ENCODE measurements at places on chromosomes 5 and 9.

- no peak for DNase-seq
Observed at GRCh38 chr9:119003882-119004617, 365.2 kb downstream of the BRINP1 start.

DNA sequence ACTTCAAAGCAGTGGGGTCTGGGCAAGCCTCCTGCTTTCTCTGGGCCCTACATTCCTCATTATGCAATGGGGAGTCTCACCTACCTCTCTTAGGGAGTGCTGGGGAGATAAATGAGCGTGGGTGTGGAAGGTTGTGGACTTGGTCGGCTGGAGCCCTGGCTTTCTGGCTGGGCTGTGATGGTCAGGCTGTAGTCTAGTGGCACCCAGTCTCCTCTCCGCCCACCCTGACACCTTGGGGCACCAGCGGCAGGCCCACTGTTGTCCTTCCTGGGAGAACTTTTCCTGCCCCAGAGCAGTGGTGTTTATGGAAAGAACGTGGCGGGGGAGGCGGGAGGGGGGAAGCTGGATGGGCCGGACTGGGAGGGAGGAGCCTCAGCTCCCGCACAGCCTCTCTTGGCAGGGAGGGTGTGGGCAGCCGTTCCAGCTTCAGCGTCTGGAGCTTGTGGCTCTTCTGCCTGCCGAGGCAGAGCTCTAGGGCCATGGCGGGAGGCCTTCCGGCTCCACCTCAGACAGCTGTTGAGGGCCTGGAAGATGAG lies 4.1 kb downstream of the PTGS1 start:
- no peak for DNase-seq

GRCh38 chr9:68577774-68578591 lies 37.3 kb upstream of the TMEM252 start:
- DNase-seq = no peak

DNA sequence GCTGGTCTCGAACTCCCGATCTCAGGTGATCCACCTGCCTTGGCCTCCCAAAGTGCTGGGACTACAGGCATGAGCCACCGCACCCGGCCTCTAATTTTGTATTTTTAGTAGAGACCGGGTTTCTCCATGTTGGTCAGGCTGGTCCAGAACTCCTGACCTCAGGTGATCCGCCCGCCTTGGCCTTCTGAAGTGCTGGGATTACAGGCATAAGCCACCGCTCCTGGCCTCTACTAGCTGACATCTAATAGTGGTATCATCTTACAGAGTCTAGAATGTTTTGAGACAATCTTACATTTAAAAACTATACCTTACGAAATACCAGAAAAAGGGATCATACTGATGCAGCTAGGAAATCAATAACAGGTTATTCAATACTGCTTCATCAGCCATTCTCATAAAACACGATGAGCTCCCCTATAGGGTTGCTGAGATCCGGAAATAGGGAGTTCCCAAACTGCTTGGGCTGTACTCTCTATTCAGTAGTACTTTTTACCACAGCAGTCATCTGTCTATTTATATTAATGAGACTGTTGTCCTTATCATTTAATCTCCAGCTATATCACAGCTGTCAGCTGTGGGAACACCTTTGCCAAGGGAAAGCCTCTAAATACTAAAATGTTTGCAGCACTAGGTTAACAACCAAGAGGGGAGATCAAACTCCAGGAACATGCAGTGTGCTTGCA lies 8.1 kb upstream of the UBE2D2 start:
- no peak for DNase-seq

GRCh38 chr9:112032743-112033142 lies 136.1 kb downstream of the UGCG start:
- no peak for DNase-seq

- no peak for DNase-seq
Observed at GRCh38 chr9:25936031-25936430, 257.8 kb upstream of the TUSC1 start.

DNA sequence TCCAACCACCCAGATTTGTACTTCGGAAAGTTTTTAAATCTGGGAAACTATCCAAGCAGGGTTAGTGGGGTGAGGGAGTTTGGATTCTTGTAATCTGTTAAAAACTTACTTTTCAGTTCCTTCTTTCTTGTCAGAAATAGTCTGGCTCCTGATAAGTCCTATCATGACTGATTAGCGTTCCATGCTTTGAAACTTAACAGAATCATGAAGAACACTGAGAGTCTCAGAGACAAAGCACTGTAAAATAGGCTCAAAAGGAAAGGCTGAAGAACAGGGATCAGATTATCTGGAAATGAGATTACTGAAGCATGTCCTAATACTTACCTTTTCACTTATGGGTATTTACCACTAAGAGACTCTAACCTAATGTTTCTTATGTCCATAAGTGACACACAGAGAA lies 242.5 kb downstream of the ARRDC3 start:
- no peak for DNase-seq

DNA sequence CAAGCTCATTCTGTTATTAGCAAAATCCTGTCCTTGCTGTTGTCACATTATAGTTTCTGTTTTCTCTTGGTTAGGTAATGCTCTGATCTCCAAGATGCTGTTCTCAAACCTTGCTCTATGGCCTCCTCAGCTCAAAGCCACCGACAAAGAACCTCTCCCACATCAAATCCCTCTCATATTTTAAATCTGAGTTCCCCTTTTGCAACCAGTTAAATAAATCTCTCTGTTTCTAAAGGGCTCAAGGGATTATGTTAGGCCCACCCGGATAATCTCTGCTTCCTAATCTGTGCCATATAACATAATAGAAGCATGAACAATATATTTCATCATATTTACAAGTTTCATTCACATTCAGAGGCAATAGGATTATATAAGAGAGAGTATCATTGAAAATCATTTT lies 286.0 kb downstream of the CYLC2 start:
- DNase-seq = no peak

- DNase-seq = no peak
Observed at GRCh38 chr5:72812488-72812887, 4.0 kb upstream of the TNPO1 start.

DNA sequence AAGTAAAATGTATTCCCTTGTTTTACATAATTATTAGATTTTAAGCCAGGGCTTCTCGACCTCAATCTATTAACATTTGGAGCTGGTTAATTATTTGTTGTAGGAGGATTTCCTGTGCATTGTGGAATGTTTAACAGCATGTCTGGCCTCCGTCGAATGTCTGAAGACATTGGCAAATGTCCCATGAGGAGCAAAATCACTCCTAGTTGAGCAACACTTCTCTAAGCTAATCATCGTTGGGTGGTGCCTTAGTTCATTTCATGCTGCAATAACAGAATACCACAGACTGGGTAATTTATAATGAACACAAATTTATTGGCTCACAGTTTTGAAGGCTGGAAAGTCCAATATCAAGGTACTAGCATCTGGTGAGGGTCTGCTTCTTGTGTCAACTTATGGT lies 13.4 kb upstream of the VPS13A start:
- no peak for DNase-seq

- DNase-seq = no peak
Observed at GRCh38 chr9:17075758-17076485, 58.9 kb upstream of the CNTLN start.

- no peak for DNase-seq
Observed at GRCh38 chr5:135269931-135270421, 129.1 kb downstream of the MACROH2A1 start.

GRCh38 chr5:87079219-87079618 lies 188.5 kb upstream of the RASA1 start:
- no peak for DNase-seq

DNA sequence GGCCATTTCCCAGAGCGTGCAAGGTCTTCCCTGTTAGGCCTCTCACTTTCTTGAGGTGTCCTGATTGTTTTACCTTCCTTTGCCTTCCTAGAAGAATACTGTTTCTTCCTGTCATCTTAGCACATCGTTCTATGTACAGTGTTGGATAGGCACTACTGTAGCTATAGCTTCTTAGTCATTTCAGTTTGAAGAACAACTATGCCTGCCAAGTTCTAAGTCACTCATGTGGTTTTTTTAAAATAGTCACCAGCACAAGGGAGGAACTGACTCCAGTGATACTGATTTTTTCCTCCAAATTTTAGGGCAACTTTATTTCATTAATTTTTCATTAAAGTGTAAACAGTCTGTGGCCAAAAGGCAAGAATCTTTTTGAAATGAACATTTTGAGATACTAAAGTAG lies 122.4 kb upstream of the NR5A1 start:
- DNase-seq = no peak

- no peak for DNase-seq
Observed at GRCh38 chr9:99138424-99139284, 33.7 kb downstream of the TGFBR1 start.

DNA sequence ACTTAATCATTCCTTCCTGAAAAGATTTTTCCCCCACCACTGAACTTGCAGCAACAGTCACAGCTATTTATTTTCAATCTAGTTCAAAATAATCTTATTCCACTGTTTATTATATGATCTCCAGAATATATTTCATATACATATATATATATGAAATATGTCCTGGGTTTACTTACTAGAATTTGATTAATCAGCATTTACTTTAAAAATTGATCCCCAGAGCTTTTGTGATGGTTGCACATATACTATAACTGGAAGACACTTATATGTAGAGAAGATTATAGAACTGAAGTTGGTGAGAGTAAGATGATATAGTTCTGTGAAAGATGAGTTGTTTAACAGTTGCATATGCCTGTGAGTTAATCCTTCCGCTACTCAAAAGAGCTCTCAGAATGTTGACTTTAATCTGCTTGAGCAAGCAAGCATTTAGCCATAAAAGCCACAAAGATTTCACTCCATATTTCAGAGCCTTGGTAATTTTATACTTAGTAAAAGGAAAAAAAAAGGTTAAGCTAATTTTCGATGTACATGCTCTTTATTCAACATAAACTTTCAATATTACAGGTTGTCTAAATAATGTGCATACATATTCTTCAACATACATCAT lies 399.3 kb upstream of the CDH9 start:
- no peak for DNase-seq

DNA sequence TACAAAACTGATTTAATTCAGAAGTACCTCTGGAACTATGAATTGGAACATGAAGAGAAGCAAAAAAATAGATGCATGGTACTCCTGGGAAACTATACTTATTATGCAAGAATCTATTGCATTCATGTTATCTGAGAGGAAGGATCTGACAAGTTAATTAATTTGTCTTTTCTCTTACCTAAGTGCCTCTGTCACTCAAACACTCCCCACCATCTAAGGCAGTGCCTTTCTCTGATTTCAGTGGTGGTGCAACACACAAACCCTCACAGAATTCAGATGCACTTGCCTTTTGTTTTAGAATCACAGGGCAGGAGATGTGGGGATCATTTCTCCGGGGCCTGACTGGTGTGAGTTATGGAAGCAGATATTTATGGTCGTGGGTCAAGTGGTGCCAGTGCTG lies 52.5 kb upstream of the C9orf72 start:
- DNase-seq = no peak

DNA sequence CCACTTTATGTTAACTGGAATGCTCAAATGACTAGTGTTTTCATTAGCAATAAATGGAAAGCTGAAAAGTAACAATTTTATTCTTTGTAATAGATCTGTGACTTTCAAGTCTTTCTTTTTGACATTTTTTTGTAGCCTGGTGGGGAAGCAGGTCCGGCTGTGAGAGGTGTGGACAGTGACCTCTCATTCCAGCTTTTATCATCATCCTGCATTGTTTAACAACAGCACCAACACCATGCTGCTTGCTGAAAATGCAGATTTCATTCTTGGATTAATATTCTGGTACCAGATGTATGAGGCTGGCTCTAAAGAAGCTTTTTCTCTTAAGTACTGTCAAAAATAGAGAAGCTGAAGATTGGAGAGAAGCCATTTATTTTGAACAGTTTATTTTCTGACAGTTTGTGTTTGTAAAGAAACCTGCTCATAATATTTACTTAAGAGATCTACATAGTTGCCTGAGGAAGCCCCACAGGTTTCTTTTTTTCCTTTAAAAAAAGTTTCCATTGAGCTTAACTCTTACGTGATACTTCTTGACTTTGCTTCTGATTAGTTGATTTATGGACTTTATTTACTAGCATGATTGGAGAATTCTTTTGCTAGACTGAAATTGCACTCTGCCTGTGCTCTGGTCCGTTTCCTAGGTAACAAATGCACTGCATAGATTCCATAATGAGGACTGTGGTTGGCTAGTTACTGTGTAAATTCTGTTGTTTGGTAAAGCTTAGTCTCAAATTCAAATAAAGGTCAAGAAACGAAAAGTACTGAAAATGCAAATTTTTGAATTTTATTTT lies 3.4 kb downstream of the KIAA1958 start:
- DNase-seq = no peak
